Occipital lobe (tissue), 3 donors: ENCODE measurements at places on chromosomes 2 and 18. TPM values are rescaled to one million over a fixed set of nuclear protein-coding genes. Genes with fewer than 3 reads are reported as not detected.

Gene BARD1
- total RNA-seq: 87.8 TPM

DNA sequence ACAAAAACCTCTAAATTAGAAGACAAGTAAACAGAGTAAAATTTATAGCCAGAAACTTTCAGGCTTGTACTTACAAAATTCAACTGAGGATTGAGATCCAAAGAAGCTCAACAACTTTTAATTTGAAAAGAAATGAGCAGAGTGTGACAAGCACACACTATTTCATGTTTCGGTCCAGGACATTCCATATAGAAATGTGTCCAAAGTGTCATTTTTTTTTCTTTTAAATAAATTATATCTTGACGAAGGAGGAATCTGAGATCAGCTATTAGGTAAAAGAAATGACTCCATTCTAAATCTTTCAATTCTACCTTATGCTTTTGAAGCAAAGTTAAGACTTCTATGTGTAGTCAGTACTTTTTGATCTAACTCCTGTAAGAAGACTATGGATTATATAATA lies 4.6 kb downstream of the FN1 start:
- DNase-seq: no peak

Gene C1QL2
- 1.6 TPM for total RNA-seq

Gene SERPINB13
- total RNA-seq: not detected

Gene GRB14
- 24.0 TPM for total RNA-seq

GRCh38 chr2:55425431-55425831 lies 5.8 kb upstream of the CCDC88A start:
- DNase-seq: no peak

- DNase-seq: no peak
These were observed 50.5 kb upstream of the FHOD3 start for GRCh38 chr18:36247036-36247435.

GRCh38 chr2:200670751-200671150 lies 84.9 kb downstream of the AOX1 start:
- no peak for DNase-seq

GRCh38 chr2:24351981-24352380 lies 8.4 kb downstream of the ITSN2 start:
- no peak for DNase-seq

- DNase-seq: no peak
These were observed 1.1 kb downstream of the FEV start for GRCh38 chr2:218983934-218984238.

DNA sequence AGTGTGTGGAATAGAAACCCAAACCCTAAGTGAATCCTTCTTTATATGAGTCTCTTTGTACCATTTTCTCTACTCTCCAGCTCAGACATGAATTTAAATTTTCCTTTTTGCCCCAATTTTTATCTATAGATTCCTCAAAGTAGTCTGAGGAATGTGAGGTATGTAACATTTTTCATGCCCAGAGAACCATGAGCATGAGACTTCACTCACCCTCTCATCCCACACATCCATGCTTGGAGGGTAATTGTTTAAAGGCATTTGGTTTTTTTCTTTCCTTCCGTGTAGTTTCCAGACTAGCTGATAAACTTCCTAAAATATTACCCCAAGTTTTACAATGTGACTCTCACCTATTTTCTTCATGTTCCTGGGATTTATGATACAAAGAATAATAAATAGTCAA lies 2056.8 kb upstream of the CELF4 start:
- no peak for DNase-seq

DNA sequence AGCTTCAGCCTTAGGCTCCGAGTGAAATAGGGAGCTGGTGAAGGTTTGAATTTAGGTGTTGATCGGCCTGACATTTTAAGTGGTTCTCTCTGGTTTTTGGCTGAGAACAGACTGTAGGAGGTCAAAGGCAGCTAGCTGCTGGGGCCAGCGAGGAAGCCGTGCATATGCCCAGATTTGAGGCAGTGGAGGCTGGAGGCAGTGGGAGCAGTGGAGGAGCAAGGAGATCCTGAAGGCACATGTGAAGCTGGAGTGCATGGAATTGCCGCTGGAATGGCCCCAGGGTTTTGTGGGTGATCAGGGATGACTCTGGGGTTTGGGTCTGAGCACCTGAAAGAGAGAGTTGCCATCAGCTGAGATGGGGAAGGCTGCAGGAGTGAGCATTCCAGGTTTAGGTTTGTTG lies 25.1 kb downstream of the STEAP3 start:
- no peak for DNase-seq
